ENCODE measurements at places on chromosomes 6 and 20.

- no peak for DNase-seq
Measured at GRCh38 chr20:63186528-63187316, 29.2 kb downstream of the YTHDF1 start.

GRCh38 chr20:24672181-24672880 lies 202.9 kb downstream of the SYNDIG1 start:
- no peak for DNase-seq

DNA sequence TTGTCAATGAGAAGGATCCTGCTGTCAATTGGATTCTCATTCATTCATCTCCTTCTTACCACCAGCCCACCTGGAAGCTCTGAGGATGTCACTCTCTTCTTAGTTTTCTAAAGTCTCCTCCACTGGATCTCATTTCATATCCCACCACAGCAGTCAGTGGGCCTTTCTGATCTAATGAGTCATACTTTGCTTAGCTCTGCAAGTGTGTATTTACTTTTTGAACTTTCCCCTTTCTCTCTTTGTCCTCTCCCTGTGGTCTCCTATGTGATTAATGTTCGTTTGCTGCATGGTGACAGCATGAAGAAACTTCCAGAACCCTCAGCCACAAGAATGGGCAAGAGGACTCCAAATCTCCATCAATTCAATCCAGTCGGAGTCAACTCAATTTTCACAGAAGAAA lies 63.6 kb upstream of the SYNDIG1 start:
- no peak for DNase-seq

- DNase-seq: peak; percentile 58
Measured at GRCh38 chr6:43263314-43264178, 20.3 kb downstream of the TTBK1 start.

GRCh38 chr6:14616656-14617055 lies 499.1 kb downstream of the CD83 start:
- no peak for DNase-seq

DNA sequence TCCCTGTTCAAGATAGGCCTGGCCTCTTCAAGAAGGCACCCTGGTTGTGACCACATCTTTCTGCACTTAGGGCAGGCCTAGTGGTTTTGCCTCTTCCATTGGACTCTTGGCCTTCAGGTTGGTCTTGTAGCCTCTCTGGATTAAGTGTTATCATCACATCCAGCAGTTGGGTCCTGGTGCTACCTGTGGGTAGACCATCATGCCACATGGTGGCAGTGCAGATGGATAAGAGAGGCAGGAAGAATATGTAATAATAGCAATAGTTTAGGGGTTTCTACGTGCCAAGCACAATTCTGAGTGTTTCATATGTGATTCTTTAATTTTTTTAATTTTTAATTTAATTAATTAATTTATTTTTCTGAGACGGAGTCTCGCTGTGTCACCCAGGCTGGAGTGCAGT lies 28.5 kb upstream of the SNRPB2 start:
- DNase-seq: no peak

Data from stimulated activated CD8-positive, alpha-beta memory T cell treated with anti-CD3 and anti-CD28 coated beads, Interleukin-15, amount 100 ng/mL, for 1 hour (primary cell).